GM12891 (cell line): ENCODE measurements at places on chromosomes 1 and 21.

GRCh38 chr1:112296908-112297307, 99.1 kb upstream of the CTTNBP2NL start:
- DNase-seq = no peak

- DNase-seq = no peak
These were observed 102.8 kb upstream of the C1orf21 start for GRCh38 chr1:184283999-184284398.

DNA sequence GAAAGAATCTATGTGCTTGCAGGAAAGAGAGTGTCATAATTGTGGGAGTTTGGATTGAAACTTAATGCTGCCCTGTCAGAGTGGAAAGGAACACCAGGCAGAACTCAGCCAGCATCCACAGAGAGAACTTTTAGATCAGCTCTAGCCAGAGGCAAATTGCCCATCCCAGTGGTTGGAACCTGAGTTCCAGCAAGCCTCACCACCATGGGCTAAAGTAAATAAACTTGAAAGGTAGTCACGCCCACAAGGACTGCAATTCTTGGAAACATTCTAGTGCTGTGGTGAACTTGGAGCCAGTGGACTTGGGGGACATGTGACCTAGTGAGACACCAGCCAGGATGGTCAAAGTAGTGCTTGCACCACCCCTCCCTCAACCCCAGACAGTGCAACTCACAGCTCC, 571.6 kb downstream of the LRRIQ3 start:
- DNase-seq = no peak

DNA sequence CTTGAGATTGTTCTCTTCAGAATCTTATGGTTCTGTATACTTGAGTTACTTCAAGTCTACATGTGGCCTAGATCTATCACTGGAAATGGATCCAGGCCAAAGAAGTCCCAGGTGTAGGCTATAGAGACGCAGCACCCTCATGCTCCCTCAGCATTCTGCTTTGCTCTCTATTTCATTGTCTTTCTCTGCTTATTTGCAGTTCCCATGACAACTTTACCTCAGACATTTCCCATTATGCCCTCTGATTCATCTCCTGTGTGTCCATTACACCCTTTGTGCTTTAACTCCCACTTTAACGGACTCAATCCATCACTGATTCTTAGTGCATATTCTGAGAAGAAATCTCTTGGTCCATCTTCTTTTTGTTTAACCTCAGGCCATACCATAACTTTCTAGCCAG, 236.9 kb upstream of the NRIP1 start:
- DNase-seq = no peak

DNA sequence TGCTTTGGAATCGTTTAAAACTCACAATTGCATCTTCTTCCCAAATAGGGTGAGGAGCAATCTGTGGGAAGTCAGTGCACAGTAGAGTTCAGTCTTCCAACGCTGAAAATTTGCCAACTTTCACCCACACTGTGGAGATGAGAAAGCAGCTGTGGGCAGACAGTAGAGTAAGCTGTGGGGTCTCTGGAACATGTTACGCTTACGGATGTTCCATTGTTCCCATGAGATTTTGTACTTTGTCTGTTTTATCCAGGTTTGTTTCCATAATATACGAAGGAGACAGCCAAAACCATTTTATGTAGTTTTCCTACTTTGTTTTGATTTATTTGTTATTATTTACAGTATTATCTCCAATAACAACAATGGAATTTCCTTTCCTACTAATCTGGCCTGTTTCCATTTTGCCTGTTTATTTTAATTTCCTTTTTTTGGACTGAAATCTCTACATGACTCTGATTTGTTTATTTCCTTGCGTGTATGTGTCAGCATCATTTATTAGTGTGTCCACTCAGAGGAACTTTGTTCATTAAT, 65.1 kb upstream of the RGL1 start:
- DNase-seq = no peak

- no peak for DNase-seq
These were observed 6.5 kb downstream of the LGALS8 start for GRCh38 chr1:236530286-236530685.

- no peak for DNase-seq
These were observed 347.4 kb downstream of the PTPRU start for GRCh38 chr1:29583727-29584126.

DNA sequence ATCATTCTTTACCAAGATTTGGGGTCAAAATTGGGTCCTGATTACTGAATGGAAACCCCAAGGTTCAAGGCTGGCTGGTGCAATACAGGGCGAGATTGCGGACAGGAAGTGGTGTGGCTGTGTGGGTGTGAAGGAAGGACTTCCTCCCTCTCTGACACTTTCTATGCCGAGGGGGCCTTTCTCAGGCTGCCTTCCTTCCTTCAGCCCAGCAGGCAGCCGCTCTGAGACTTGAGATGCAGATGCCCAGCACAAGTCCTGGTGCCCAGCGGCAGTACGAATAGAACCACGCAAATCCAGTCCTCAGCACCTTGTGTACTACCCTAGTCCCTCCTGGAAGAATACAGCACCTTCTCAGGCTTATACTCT, 16.3 kb downstream of the BATF3 start:
- peak; percentile 63 for DNase-seq

DNA sequence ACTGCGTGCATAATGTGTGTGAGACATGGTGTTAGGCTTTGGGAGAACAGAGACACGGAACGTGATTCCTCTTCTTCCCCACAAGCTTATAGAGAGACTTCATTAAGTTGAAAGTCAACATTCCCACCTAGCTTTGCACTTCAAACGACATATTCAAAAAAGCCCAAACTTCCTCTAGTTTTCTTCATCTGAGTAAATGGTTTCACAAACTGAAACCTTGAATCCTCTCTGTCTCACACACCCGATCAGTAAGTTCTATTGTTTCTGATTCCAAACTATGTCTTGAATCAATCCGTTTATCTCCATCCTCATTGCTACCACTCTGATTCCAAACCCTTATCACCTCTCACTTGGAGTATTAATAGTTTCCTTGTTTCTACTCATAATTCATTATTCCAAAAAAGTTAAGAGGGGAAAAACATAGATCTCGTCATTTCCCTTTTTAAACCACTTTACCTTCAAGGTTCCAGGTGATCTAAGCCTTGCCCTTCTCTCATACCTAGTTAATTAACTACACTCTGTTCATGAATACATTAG, 1.6 kb upstream of the METTL18 start:
- DNase-seq = no peak

- no peak for DNase-seq
These were observed 16.7 kb downstream of the KDM4A start for GRCh38 chr1:43666608-43667007.

DNA sequence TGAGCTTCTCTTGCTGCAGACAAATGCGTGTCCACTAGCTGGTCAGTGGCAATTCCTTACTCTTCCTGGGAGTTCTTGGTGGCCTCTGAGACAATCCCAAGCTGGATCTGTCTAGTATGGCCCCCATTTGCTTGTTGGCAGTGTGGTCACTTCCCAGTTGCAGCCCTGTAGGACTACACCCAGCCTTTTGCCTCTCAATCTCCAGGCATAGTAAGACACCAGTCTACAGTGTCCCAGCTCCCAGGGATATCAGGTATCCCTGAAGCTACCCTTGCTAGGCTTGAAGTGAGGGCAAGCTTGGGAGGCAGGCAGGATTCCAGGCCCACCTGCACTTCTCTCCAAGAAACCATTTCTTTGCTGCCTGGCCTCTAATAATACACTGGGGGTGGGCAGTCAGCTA, 316.6 kb downstream of the RYR2 start:
- DNase-seq = no peak

- no peak for DNase-seq
These were observed 36.0 kb downstream of the CAPN2 start for GRCh38 chr1:223748405-223748772.

GRCh38 chr1:219926363-219926998, 1.9 kb downstream of the SLC30A10 start:
- DNase-seq = no peak

GRCh38 chr1:234926264-234926558, 202.4 kb downstream of the TOMM20 start:
- DNase-seq = no peak

- DNase-seq = no peak
These were observed 47.0 kb upstream of the PTCH2 start for GRCh38 chr1:44890007-44890406.

DNA sequence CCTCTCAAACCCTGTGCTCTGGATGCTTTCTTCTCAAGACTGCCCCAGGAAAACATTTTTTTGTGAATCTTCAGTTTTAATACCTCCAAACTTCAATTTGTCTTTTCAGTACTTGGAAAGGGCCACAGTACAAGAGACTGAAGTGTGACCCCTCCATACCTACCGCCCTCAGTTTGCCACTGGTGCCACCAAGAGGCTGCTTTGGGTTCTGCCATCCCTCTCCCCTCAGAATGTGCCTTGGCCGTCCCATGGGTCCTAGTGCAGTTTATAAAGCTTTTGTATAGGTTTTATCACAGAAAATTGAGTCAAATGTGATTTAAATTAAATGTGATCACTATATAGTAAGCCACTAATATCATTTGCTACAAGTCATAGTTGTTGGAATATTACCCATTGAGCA, 60.8 kb upstream of the PGD start:
- peak; percentile 44 for DNase-seq

DNA sequence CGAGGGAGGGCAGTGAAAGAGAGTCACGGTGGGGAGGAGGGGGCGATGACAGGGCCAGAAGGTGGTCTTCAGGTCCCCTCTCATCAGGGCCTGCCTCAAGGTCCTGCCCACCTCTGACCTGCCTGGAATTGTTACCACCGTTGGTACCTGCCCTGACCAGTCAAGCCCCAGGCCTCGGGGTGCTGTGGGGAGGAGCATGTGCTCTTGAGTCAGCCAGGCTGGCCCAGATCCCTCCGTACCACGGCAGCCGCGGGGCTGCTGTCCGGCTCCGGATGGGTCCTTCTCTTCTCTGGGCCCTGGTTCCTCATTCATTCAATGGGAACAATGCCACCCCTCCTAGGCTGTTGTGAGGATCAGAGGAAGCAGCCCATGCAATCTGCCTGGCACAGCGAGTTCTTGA, 22.0 kb downstream of the SERINC2 start:
- no peak for DNase-seq

- no peak for DNase-seq
These were observed 5.2 kb downstream of the STRIP1 start for GRCh38 chr1:110039641-110040040.

DNA sequence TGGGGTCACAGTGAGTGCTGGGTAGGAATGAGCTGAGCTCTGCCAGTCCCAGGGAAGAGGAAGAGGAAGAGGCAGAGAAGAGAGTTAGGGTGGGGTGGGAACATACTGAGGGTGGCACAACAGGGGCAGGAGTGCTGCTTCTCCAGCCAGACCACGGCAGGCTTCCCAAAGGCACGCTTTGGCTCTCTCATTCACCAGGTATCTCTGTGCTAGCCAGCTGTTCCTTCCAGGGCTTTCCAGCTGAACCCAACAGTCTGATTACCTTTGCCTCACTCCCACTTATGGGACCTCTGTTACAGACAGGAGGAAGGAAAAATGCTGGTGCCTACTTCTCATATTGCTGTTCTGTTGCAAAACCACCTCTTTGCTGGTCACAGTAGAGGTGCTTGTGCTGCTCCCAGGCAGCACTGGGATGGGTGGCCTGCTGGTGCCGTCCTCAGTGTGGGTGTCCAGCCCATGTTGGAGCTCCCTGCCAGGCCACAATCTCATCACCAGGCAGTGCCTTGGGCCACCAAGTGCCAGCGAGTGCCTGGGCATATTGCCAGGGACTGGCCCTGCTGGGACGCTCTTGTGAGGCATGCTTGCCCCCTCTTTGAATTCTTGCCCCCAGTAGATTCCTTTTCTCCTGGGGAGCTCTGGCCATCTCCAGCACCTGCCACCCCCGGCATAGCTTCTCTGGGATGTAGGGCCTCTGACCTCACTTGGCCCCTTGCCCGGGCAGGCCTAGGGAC, 2.1 kb downstream of the ADORA1 start:
- no peak for DNase-seq

GRCh38 chr1:18452550-18452949, 28.2 kb upstream of the KLHDC7A start:
- DNase-seq = no peak

- no peak for DNase-seq
These were observed 1.2 kb upstream of the HSPB7 start for GRCh38 chr1:16018749-16019643.

- DNase-seq = no peak
These were observed 56.8 kb downstream of the CSMD2 start for GRCh38 chr1:34108269-34108668.

DNA sequence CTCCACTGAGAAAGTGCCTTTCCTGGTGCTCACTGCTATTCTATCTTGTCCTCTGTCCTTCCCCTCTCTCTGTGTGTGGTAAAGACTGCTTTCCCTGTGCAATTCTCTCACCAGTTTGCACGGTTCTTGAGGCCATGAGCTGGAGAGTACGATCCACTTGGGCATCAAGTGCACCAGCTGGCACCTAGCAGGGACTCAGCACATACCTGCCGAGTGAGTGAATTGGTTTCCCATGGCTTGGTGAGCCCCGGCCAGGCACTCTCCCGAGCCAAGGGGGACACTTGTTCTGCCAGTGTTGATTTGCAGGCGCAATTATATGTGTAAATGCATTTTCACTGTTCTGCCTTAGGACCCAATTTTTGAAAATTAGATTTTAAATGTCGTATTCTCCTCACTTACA, 313.5 kb downstream of the DISC1 start:
- no peak for DNase-seq

GRCh38 chr1:163076981-163077761, 8.0 kb downstream of the RGS4 start:
- no peak for DNase-seq

DNA sequence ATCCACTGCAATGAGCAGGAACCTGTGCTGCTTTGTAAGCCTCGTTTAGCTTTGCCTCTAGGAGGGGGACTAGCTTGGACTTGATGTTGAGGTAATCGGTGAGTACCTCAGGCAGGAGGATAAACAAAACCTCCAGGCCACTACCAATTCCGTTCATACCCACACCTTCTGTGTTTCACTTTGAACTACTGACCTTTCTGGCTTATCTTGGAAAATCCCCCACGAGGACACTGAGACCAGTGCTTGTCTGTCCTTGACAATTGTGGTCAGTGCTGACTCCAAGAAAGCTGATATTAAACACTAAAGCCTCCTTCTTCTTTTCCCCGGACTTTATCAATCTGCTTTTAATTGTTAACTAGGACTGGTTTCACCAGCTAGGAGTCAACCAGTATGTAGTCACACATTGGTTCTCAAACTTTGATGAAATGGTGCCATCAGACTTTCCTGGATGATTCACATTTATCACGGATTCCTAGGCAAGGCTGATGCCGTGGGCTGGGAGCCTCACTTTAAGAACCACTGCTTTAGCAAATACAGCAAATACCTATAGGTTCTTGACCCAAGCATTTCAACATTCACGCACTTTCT, 52.7 kb downstream of the TGFB2 start:
- DNase-seq = no peak

- no peak for DNase-seq
These were observed 58.7 kb downstream of the KIF14 start for GRCh38 chr1:200561856-200562214.

GRCh38 chr1:143748906-143749305, 222.9 kb downstream of the FAM72C start:
- DNase-seq = no peak

- DNase-seq = no peak
These were observed 201.0 kb upstream of the CAMK1G start for GRCh38 chr1:209382231-209383100.
